ENCODE measurements at places on chromosomes 13 and 19.
A peak's percentile ranks its signal among the peaks of the same experiment; 100 is the strongest.

DNA sequence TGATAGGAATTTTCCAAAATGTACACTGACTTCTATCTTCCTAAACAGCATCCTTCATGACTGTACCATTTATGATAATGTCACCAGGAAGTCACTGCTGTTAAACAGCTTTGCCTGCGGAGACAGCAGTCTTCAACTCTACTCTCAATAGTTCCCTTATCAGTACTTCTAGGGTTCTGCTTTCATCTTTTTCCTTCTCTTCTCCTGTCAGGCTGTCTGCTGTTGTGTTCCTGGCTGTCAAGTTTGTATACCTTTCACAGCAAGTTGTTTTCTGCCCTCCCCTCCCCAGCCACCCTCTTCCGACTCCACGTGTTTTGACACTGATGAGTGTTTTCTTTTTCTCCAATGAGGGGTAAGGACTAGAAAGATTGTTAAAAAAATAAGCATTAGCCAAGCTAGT is 2.2 kb downstream of the UPF3A start:
- DNase-seq, result no peak

DNA sequence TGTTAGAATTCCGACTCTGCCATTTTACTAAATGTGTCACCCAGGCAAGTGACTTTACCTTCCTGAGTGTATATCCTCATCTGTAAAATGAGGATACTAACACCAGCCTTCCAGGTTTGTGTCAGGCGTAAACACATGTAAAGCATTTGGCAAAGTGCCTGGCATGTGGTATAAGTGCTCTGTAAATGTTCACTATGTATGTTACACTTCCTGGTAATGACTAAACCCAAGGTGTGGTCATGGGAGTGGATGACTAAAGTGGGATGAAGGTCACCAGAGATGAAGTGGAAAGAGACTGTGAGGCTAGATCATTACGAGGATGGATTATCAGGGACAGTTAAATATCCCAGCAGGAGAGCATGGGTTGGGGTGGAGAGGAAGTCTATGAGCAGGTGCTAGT is 25.6 kb downstream of the DEDD2 start:
- DNase-seq, result no peak

DNA sequence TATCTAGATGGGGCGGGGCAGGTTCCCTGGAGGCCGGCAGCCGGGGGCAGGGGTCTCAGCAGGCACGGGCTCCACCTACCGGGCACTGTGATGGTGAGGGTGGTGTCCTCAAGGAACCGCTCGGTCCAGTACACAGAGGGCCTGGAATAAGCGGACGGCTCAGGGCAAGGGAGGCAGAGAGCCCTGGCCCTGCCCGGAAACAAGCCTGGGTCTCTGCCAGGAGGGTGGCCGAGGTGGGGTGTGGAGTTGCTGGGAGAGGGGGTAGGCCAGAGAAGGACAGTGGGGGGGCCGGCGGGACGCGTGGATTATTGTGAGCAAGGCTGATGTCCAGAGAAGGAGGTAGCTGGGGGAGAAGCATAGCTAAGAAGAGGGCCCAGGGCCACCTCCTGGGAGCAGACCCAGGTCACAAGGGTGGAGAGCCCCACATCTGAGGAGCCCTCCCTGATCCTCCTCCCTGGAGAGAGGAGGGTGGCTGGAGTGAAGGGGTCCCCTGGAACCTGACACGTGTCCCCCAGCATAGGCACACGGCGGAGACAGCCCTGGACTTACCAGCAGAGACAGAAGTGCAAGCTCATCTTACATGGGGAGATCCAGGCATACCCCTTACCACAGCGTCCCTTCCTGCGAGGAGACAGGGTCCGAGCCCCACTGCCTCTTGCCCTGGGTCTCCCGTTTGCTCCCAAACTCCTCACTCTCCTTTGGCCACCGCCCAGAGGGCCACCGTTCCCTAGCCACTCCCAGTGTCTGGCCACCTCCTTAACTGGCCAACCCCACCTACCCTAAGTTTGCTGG is 29.0 kb upstream of the MIER2 start:
- no peak for DNase-seq

DNA sequence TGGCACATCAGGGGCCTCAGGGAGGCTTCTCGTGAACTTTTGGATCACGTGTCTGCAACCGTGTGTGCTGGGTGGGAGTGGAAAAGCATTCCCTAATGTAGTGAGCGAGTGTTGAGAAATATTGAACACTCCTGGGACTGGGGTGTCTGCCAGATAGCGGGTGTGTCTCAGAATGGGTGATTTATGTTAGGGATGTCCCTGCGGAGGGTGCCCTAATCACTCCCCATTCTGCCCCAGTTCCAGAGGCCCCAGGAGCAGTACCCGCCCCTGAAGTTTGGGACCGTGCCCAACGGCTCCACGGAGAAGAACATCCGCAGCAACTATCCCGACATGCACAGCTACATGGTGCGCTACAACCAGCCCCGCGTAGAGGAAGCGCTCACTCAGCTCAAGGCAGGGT is 24.2 kb upstream of the GRWD1 start:
- DNase-seq, result no peak

GRCh38 chr19:54281007-54281728 is at the start of gene LILRB2:
Gene LILRB2, minus strand, starts transcription at chr19:54281110. Its CDS starts 614 bp downstream, at chr19:54280496.
- no peak for DNase-seq

- no peak for DNase-seq
Observed at GRCh38 chr13:85879014-85879413, 79.8 kb upstream of the SLITRK6 start.

- no peak for DNase-seq
Observed at GRCh38 chr13:64765636-64766035, 2464.5 kb downstream of the PCDH9 start.

DNA sequence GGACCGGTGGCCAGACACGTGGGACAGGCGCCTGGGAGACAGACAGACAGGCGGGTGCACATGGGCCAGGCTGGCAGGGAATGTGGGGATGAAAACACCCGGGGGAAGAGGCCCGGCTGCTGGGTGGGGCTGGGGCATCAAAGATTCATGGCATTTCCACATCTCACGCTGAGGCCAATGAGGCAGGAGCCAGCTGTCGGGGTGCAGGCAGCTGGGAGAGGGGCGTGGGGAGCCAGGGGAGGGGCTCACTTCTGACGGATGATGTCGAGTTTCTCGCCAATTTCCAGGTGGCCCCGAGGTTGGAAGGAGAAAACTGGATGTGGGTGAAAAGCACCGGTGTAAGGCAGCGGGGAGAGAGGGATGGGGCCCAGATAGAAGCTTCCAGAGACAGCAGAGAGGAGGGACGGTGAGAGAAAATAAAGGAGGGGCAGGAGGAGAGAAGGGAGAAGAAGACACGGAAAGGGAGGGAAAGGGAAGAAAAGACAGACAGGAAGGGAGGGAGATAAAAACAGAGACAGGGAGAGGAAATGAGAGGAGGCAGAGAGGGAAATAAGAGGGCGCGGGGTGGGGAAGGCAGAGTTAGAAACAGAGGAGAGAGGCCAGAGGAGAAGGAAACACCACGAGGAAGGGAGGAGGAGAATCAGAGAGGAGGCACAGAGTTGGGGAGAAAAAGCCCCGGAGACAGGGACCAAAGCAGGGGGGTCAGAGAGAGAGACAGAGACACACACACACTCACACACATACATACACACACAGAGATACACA is 8.0 kb upstream of the CCER2 start:
- DNase-seq, result no peak

DNA sequence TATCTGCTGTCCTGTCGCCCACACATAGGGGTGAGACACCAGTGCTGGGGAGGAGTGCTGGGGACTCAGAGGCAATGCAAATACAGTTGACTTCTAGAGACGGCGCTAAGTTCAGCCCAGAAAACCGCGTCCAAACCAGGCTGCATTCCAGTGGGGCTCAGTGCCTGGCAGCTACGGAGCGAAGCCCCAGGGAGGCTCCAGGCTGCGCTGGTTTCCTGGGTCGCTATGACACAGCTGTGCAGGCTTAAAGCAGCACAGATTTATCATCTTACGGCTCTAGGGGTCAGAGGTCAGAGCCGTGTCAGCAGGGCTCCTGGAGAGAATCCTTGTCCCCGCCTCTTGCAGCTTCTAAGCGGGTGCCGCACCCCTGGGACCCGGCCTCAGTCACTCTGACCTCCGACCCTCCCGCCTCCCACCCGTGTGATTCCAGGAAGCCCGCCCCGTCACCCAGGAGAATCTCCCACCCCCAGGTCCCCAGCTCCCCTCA is 61.6 kb downstream of the ANKRD10 start:
- no peak for DNase-seq

DNA sequence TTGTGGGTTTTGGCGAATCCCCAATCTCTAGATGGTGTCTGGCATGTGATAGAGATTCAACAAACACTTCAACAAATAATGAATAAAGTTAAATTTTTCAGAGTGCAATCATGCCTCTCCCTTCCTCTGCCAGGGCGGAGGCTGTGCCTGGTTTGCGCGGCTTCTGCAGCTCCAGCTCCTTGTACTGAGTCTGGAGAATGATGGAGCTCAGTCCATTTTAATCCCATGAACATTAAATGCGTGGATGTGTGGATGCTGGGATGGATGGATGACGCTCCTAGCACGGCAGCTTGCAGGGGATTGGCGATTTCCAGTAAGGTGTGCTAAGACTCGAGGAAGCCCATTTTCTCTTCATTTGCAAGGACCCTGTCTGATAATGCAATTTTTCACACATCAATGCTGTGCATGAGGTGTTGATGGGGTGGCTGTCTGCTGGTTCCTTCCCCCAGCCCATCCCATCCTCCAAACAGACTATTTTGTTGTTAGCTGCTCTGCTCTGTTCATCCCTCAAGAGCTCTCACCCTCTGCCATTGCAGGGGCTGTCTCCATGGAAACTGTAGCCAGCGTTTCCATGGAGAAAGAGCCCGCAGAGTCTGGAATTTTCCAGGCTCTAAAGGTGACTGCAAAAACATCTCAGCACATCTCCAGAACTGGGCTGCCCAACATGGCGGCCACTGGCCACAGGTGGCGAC is 92.6 kb upstream of the PEG3 start:
- no peak for DNase-seq

DNA sequence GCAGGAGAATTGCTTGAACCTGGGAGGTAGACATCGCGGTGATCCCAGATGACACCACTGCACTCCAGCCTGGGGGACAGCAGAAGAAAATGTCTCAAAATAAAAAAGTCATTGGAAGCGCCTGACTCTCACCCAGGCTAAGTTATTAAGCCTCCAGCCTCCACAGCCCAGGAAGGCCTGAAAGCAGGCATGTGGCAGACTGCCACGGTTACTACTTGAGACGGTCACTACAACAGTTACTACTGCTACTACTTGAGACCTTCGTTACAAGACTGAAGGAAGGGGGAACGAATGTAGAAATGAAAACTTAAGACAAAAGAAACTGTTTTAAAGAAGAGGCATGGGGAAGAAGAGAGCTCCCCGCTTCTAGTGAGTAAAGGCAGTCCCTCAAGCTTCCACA is 9.6 kb downstream of the PRR22 start:
- no peak for DNase-seq

- no peak for DNase-seq
Observed at GRCh38 chr19:14890643-14891379, 4.9 kb upstream of the OR7A17 start.

- DNase-seq, result peak; percentile 83
Observed at GRCh38 chr19:1076951-1077350, 10.0 kb downstream of the ARHGAP45 start.

- no peak for DNase-seq
Observed at GRCh38 chr19:30530751-30531150, 158.6 kb downstream of the ZNF536 start.

GRCh38 chr13:43251961-43252360 is 228.6 kb downstream of the DNAJC15 start:
- no peak for DNase-seq

DNA sequence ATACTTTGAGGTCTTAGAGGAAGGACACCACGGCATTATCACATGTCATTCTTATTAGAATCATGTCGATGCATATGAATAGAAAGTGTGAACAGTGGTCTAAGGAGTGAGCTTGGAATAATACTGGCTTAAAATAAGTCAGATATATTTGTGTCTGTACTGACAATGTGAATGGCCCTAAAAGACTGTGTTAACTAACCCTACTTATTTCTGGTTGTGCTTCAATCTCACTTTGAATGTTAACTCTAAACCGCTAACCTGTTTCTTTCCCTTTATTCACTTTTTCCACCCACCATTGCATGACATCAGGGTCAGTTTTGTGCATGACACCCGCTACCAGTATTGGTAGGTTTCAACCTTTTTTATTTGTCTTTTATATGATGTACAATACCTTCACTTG is 69.1 kb upstream of the RAP2A start:
- no peak for DNase-seq

GRCh38 chr13:110617321-110618072 is 2.2 kb downstream of the NAXD start:
- DNase-seq, result no peak

DNA sequence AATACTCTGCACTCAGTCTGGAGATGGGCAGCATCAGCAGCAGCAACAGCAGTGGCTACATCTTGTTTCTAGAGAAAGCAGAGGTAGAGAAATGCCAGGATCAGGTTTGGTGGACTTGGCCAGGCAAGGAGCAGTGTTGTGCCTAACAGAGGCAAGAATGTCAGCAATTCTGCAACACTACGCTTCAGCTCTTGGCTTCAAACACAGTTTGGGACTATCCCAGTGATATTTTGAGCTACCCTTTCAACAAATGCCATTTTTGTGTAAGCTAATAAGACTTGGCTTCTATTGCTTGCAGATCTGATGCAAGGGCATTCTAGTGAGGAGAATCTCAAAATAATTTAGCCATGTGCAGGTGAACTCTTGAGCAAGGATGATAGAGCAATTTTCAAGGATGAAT is 271.3 kb downstream of the PCDH20 start:
- no peak for DNase-seq

GRCh38 chr13:44004878-44005277 is 125.2 kb downstream of the LACC1 start:
- DNase-seq, result no peak

DNA sequence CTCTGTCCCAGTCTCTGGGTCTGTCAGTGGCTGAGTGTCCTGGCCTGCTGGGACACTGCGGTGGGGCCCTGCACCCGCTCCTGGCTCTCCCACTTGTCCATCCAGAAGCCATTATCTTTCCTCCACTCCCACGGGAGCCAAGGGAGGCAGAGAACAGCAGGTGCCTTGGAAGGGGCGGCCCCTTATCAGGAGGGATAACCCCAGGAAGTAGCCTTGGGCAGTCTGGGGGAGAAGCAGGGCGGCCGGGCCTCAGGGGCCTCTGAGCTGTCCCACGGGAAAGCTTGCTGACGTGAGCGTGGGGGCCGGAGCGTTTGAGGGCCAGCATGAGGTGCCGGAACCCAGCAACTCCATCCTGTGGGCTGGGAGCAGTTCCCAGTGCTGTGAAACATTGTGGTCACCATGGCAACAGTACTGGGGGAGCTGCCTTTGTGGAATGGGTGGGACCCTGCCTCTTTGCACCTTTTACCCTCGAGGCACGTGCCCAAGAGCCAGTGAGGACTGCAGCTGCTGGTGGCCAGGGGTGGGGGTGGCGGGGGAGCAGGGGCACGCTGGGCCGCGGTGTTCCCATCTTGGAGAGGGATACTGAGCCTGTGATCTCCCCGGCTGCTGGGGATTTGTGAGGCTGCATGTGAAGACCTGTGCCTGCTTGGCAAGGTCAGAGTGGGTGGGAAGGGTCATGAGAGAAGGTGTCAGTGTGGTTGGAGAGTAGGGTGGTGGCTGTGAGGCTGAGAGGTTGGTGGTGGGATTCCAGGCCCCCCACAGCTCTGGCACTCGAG is 20.9 kb downstream of the KLHL26 start:
- no peak for DNase-seq
